ENCODE measurements at places on chromosomes 7 and 10. TPM values are rescaled to one million over a fixed set of nuclear protein-coding genes. Genes with fewer than 3 reads are reported as not detected.

DNA sequence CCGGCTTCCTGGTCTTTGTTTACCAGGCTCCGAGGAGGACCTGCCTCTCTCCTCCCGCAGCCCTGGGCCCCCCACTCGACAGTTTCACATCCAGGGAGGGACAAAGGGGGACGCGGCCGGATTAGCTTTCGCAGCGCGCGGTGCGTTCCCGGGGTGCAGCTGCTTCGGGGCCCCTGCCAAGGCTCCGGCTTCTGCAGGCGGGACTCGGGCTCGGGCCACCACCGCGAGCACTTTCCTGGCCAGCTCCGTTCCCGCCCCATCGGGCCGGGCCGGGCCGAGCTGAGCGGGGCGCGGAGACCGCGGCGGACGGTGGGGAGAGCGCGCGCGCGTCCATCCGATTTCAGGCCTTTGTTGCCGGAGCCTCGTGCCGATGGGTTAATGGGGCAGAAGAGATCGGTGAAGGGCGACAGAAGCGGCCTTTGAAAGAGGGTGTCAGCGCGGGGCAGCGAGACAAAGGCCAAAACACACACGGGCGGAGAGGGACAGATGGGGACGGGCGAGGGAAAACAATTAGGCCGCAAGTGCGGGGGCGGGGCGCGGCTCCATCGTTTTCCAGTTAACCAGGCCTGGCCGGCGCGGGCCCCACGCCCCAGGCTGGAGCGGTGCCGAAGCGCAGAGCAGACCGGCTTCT is 8.5 kb upstream of the UNCX start:
- DNase-seq, result no peak

The DNAJB9 gene
- 49.6 TPM for total RNA-seq

- no peak for DNase-seq
These were observed 509.0 kb upstream of the PODXL start for GRCh38 chr7:132065193-132065988.

The NPS gene
- not detected for total RNA-seq

GRCh38 chr10:79944428-79945395 is 4.2 kb downstream of the SFTPD start:
- no peak for DNase-seq

GRCh38 chr10:110410329-110411046 is 87.2 kb upstream of the DUSP5 start:
- peak; percentile 57 for DNase-seq

The ABCC2 gene
- total RNA-seq, result 0.84 TPM

GRCh38 chr7:5532536-5533335 is 109.1 kb upstream of the TNRC18 start:
- peak; percentile 28 for DNase-seq

DNA sequence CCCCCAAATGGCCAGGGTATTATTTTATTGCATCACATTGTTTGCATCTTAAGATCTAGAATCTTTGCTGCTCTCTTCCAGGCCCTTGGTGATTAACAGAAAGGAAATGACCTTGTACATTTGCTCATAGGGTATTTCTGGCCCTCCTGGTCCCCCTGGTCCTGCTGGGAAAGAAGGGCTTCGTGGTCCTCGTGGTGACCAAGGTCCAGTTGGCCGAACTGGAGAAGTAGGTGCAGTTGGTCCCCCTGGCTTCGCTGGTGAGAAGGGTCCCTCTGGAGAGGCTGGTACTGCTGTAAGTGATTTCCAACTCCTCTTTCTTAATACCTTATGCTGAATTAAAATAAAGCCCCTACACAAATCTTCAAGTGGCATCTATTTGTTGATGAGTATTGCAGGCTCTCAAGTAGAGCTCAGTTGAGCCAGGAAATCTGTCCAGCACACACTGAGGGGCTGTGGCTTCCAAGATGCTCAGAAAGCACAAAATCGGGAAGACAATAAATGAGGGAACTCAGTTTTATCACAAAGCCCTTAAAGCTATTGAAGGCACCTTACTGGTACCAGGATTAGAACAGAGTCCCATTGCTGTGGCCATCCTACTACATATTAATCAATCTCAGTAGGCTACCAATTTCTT is 28.2 kb downstream of the COL1A2 start:
- DNase-seq, result no peak

The MYH16 gene
- total RNA-seq, result not detected

The C7orf57 gene
- not detected for total RNA-seq

The LAMB4 gene
- not detected for total RNA-seq

The METTL27 gene
- 5.7 TPM for total RNA-seq

- no peak for DNase-seq
These were observed 23.0 kb upstream of the ZMYND11 start for GRCh38 chr10:112246-112645.

DNA sequence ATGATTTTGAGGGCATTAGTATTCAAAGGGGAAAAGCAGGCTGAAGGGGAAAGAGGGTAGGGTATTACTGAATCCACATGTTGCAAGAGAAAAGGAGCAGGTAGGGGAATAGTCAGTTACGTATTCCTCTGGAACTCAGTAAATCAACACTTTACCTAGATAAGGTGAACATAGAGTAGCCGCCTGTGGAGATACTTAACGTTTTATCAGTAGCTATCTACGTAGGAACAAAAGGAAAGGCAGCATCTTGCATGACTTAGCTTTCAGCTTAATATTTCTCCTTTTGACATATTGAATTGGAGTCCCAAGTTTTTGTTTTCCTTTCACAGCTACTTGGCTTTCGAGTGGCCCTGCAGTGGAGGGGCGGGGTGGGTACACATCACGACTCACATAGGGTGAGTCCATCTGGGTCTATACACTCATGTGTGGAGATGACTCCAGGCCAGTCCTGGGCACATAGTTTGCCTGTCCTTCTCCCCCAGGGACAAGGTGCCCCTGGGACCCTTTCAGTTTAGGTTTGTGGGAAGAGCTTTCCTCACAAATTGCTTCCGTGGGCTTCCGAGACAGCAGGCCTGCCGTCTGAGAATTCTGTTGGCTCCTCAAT is 48.1 kb downstream of the CCNY start:
- no peak for DNase-seq

The CFAP70 gene
- total RNA-seq, result 2.9 TPM

The TET1 gene
- 6.5 TPM for total RNA-seq

The VWDE gene
- total RNA-seq, result 0.16 TPM

DNA sequence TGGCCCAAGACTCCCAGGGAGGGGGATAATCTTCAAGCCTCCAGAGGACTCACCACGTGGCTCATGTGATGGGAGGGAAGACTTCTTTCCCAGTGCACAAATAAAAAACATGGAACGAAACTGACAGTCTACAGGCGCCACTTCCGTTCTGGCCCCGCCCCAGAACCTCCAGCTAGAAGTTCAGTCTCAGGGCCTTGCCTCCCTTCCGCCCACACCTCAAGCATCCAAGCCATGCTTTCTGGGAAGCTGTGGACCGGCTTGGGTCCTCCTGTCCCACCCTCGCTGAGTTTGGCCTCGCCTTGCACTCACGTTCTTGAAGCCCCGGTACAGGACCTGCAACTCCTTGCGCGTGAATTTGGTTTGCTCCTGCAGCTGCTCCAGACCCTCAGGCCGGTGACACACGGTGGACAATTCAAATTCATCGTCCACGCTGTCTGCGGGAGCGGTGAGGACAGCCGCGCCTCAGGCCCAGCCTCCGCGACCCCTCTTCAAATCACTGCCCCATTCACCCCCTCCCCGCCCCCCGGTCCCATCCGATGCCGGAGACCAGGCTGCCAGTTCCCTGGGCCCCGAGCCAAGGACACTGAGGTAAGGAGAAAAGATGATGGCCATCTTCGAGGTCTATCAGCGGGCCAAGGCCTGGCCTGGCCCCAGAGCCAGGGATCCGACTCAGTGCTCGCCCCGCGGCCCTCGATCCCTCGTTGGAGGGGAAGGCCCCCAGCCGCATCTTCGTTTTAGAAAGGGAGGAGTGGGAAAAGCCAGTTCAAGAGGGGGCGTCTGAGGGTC is 10.7 kb upstream of the OGA start:
- no peak for DNase-seq

DNA sequence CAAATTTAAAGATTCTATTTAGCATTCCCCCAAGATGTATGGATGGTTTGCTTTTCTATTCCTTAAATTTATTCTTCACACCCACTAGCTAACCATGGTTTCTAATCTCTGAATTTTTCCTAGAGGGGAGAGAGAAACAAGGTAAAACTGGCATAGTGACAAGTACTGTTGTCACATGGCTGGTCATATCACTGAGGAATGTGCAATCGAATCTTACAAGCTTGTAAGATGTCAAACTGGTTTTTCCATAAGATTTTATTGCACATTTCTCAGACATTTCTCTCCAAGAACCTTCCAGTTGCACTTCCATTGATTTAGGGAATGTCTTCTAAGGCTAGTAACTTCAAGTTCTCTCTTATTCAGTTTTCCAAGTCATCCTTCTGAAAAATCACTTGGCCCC is 89.8 kb downstream of the MBL2 start:
- DNase-seq, result no peak

Measured in omental fat pad (tissue), 4 donors.